ENCODE measurements at places on chromosomes 2 and 18. TPM values are rescaled to one million over a fixed set of nuclear protein-coding genes. Genes with fewer than 3 reads are reported as not detected.

Gene TLX2
- total RNA-seq = 0.18 TPM

Gene ZNG1B
- total RNA-seq = 42.2 TPM

Gene GCG
- not detected for total RNA-seq

Gene MYO1B
- 36.7 TPM for total RNA-seq

Gene ASXL3
- total RNA-seq = not detected

Gene SYT4
- total RNA-seq = not detected

Gene REG1B
- not detected for total RNA-seq

Gene SCN9A
- 0.07 TPM for total RNA-seq

Gene UBE2E3
- total RNA-seq = 37.0 TPM

Gene DOK1
- total RNA-seq = 17.2 TPM

Gene CNGA3
- not detected for total RNA-seq

Gene TMEM150A
- total RNA-seq = 1.3 TPM

Gene GPR148
- total RNA-seq = not detected

Gene MEIS1
- not detected for total RNA-seq

Gene IL37
- not detected for total RNA-seq

Gene PAX8
- 1.4 TPM for total RNA-seq

Gene CAPN13
- not detected for total RNA-seq

Gene TMEM163
- total RNA-seq = 0.11 TPM

Gene UGT1A10
- not detected for total RNA-seq

Gene CTIF
- total RNA-seq = 5.3 TPM

Gene INPP5D
- 53.4 TPM for total RNA-seq

Gene SLC5A7
- total RNA-seq = not detected

Gene MAP3K19
- total RNA-seq = not detected

Gene BCL11A
- 0.57 TPM for total RNA-seq

Gene DSC3
- total RNA-seq = 0.02 TPM

Gene PSD4
- 232 TPM for total RNA-seq

Gene G6PC2
- not detected for total RNA-seq

Gene NYAP2
- not detected for total RNA-seq

Gene ALPP
- not detected for total RNA-seq

Gene DOK6
- not detected for total RNA-seq

Gene FSIP2
- total RNA-seq = 0.28 TPM

Gene ALPG
- not detected for total RNA-seq

Gene RNF125
- 22.2 TPM for total RNA-seq

Gene UGT1A3
- not detected for total RNA-seq

Gene ELOA2
- total RNA-seq = not detected

Gene AMER3
- not detected for total RNA-seq

Gene LONRF2
- total RNA-seq = 0.04 TPM

Gene RAB17
- total RNA-seq = 0.18 TPM

Gene SMIM21
- not detected for total RNA-seq

Gene LCT
- 0.16 TPM for total RNA-seq

Gene SOCS6
- total RNA-seq = 1.7 TPM

Gene OSBPL6
- total RNA-seq = 3.3 TPM

Gene SLC8A1
- 2.3 TPM for total RNA-seq

Gene RTP5
- total RNA-seq = not detected

Gene PDE1A
- total RNA-seq = not detected
